GM18507 (cell line): ENCODE measurements at places on chromosomes 1 and 21.

GRCh38 chr1:246043556-246043955, 463.5 kb downstream of the SMYD3 start:
- DNase-seq = no peak

DNA sequence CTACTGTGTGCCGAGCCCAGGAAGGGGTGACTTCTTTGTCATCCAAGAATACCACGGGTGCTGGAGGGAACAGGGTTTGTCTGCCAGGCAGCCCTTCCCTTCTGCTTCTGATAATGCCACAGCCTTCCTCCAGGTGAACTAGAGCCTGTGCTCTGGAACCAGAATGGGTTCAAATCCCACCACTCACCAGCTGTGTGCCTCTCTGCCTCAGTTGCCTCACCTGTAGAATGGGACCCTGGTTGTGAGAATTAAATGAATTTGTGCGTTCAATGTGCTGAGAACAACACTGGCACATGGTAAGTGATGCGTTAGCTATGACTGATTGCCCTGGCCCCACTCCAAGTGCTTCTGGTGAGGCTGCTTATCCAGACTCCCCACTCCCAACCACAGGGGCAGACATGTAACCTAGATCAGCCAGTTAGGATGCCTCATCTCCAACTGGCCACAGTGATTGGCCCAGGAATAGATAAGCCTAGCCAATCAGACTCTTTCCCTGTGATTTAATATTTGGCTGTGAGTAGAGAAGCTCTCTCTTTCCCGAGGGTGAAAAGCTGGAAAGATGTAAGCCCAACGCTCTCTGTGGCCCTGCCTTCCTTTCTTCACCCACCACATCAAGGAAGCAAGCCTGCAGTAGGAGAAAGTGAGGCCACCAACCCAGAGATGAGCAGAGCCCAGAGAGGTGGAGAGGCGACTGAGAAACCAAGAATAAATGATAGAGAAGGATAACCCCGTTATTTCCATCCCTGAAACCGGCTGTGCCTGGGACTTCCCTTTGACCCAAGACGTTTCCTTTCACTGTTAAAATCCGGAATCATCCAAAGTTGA, 20.8 kb upstream of the LAPTM5 start:
- no peak for DNase-seq

DNA sequence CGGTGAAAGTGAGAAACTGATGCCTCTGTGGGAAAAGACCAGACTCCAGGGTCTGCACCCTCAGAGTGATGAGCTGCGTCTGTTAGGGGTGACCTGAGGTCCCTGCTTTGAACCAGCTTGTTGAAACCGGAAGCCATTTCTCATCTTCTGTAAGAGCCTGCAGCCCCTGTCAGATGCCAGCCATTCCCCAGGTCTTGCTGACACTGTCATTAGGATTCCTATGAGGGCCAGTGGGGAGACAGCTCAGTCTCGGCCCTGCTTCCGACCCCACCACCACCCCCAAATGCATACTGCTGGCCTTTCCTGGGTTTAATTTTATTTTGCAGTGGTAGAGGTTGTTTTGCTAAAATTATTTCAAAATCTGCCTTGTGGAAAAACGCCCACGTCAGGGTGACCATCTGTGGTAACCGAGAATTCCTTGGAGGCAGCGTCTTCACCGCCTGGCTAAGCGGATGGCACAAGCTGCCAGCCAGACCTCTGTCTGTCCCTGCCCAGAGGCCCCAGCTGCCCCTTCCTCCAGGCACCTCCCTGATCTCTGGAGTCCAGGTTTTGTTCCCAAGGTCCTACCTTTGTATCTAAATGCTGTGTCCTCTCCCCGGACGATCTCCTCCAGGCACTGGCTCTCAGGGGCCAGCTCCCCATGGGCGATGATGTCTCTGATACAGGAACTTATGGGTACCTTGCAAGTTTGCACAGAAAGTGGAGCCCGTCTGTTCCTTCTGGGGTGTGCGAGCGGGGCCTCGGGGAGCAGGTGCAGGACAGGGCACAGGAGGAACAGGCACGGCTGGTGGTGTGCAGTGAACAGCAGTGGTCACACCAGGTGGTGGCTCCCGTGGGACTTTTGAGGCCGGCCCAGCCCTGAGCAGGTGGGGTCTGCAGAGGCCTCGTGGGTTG, 49.9 kb downstream of the PRKCZ start:
- DNase-seq = no peak

DNA sequence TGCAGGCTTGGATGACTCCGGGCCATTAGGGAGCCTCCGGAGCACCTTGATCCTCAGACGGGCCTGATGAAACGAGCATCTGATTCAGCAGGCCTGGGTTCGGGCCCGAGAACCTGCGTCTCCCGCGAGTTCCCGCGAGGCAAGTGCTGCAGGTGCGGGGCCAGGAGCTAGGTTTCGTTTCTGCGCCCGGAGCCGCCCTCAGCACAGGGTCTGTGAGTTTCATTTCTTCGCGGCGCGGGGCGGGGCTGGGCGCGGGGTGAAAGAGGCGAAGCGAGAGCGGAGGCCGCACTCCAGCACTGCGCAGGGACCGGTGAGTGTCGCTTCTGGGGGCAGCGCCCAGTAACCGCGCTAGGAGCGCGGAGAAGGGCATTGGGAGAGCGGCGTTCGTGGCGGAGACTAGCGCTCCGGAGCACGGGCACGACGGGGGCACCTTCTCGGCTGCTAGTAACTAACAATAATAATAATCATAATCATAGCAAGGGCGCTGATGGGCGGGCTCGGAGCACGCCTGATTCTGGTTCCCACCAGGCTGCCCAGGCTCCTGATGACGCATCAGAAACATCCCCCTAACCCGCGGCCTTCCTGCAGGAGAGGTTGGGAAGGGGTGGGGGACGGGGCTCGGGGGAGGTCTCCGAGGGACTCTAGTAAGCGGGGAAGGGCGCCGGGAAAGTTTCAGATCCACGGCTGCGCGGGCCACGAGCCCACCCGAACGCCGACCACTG, at the start of gene MX1:
MX1 (plus strand) TSS at position 286 of the 722 bp plus-strand sequence. CDS start 5,832 bp downstream, outside the sequence.
- DNase-seq = peak; percentile 82

DNA sequence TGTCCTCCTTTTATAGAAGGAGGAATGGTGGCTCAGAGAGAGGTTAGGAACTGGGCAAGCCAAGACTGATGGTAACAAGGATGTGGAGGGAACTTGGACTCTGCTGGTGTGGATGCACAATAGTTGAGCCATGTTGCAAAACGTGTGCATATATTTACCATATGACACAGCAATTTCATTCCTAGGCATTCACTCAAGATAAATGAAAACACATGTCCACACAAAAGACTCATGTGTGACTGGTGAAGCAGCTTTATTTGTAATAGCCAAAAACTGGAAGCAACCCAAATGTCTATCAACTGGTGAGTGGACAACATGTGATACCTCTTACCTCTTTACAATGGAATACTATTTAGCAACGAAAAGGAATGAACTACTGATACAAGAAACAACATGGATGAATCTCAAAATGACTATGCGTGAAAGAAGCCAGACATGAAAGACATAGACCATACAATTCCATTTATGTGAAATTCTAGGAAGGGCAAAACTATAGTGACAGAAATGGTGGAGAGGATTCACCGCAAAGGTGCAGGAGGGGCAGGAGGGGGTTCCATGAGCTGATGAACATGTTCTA, 36.2 kb downstream of the CAMK2N1 start:
- no peak for DNase-seq

- no peak for DNase-seq
Observed at GRCh38 chr1:203308328-203308922, 3.1 kb downstream of the BTG2 start.

- no peak for DNase-seq
Observed at GRCh38 chr1:211715971-211716370, 40.5 kb upstream of the NEK2 start.

- DNase-seq = no peak
Observed at GRCh38 chr1:232624546-232625281, 5.2 kb downstream of the SIPA1L2 start.

GRCh38 chr1:1958071-1958541, 39.0 kb upstream of the TMEM52 start:
- no peak for DNase-seq

DNA sequence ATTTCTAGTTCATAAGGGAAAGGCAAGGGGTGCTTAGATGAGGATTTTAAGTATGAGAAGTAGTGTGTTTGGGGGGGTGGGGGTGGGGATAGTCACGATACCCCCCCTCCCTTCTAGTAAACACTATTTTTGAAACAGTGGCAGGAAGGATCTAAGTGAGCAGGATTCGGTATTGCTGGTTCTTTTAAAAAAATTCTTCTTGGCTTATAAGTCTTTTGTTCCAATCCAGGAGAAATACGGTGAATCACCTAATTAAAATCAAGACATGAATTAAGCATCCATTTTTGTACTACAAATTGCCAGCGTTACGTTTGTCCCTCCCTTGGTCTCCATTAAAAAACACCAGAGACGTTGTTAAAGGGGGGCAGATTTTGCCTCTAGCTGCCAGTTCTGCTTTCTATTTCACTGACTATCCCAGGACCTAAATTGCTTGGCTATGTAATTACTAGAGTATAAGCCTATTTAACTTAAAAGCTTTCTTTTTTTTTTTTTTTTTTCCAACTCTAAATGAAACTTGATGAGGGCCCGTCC, 911 bp downstream of the LMO4 start:
- DNase-seq = no peak

- DNase-seq = no peak
Observed at GRCh38 chr21:40923407-40923806, 76.4 kb upstream of the DSCAM start.

DNA sequence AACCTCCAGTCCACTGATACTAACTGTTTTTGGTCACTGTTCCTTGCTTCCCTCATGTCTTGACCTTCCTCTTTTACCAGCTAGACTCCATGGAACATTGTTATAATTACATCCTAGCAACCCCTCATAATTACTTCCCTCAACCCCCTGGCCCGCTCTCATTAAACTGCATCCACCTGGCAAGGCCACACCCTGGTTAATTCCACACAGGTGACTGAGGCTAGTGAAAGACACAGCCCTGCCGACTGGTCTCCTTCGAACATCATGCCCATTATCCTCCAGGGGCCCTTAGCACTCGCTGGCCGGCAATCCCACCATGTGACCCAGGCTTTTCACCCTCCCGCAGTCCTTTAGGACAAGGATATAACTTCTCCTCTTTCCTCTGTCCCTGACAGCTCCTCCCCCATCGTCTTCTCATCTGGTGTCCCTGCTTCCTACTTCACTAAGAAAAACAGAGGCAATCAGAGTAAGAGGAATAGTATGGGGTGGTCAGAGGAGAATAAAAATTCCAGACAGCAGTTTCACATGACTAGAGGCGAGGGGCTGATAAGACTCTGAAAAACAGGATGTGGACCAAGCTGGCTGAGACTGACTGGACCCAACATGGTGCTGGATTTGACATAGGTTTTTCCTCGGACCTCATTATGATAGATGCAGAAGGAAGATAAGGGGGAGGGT, 8.8 kb upstream of the TENT5B start:
- DNase-seq = no peak

- DNase-seq = no peak
Observed at GRCh38 chr1:100700586-100700985, 19.0 kb upstream of the VCAM1 start.
